Stimulated activated naive CD4-positive, alpha-beta T cell treated with Interleukin-2 at 50 U/mL for 16 hours (primary cell): ENCODE measurements at places on chromosomes 11 and 22.

DNA sequence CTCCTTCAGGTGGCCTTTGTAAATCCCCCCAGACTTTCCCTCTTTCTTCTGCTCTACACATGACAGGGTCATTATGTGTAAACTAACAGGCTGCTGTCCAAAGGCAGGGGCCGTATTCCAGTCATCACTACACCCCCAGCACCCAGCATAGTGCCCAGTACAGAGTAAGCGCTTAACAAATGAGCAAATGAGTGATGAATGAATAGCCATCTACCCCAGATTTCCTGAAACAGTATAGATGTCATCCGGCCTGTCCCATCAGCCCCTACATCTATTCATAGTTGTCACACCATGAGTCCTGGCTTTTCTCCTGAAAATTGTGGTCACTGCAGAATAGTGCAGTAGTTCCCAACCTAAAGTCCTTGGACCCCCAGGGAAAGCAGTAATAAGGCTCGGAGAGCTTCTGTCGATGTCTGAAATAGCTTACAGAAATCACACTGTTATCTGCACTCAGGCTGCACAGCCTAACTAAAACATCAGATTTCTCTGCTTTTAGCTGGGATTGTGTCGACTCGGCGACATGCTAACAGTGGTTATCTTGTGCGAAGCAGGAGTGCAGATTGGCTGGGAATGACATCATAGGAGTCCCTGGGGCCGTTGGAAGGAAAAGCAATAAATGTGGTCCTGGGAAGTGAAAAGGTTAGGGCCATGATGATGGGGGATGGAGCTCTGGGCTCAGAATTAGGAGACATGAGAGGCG, 143.8 kb upstream of the NECTIN1 start:
- DNase-seq, result no peak

- no peak for DNase-seq
Observed at GRCh38 chr11:119626197-119626841, 102.7 kb downstream of the NECTIN1 start.

- DNase-seq, result no peak
Observed at GRCh38 chr11:8063324-8063723, 17.7 kb upstream of the TUB start.

DNA sequence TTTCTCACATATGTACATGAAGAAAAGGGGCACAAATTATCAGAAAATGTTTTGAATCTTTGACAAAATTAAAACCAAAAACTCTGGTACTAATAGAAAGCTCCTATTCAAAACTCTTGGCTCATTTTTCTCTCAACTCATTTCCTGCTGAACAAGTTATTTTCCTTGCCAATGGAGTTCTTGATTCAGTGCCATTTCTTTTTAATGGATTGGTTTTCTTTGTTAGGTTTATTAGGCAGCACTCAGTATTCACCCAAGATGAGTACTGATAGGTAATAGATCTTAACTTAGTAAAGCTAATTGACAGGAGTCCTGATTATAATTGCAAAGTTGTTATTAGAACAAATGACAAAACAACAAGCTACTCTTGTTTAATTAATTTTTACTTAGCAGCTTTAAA, 279.4 kb upstream of the PDGFD start:
- DNase-seq, result no peak

DNA sequence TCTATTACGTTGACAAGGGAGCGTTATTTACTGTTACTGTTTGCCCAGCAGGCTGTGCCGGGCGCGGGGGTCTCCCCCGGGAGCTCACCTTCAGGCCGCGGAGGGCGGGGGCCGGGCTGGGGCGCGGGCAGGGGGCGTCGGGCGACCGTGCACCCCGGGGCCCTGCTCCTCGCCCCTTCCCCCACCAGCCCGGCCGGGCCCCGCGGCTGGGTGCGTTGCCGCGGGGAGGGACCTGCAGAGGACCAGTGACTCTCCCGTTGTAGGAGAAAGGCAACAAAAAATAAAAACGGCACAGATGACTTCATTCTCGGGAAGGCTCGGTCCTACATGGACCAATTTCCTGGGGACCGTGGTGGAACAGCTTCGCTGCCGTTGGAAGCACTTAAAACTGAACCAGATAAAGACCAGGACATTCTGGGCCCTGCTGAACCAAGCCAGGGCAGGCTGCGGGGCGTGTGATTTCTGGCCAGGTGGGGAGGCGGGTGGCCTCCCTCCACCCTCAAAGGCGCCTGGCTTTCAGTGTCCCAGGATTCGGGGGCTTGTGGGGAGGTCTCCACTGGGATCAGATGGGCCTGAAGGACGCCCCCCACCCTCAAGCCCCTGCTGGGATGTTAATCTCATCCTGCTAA, 57.4 kb downstream of the IGLL1 start:
- no peak for DNase-seq

- DNase-seq, result no peak
Observed at GRCh38 chr11:12454782-12455181, 77.4 kb downstream of the PARVA start.

DNA sequence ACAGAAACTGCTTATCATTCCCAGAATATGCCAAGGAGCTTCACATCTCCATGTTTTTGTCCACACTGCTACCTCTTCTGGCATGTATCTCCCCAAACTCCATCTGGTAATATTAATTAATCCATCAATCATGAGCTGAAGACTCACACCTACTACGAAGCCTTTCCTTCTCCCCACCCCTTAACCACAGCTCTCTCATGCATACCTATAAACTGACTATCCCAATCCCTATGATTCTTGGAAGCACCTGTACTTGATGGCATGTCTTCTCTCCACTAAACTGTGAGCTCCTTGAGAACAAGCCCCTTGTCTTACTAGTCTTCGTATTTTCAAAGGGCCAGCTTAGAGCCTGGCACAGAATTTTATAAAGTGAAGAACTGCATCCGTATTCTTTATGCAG, 47.3 kb downstream of the RELT start:
- DNase-seq, result no peak

DNA sequence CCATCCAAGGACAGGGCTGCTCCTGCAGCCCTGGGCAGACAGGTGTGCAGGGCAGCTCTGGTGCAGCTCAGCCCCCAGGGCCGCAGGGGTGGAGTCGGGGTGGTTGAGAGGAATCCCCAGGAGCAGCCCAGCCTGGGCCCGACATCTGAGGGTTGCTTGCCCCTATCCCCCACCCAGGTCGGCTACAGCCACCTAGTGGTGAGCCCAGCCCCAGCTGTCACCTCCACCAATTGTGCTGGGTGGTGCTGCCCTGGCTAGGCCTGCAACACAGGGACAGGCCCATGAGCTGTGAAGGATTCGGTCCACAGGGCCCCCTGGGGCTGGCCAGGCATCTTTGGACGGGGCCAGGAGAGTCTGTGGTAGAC, 29.6 kb downstream of the RTN4R start:
- peak; percentile 28 for DNase-seq

- DNase-seq, result no peak
Observed at GRCh38 chr11:80621871-80622270, 1181.0 kb upstream of the TENM4 start.

- no peak for DNase-seq
Observed at GRCh38 chr22:33880986-33881385, 39.3 kb downstream of the LARGE1 start.

- DNase-seq, result peak; percentile 7
Observed at GRCh38 chr11:20131788-20132666, 28.2 kb downstream of the DBX1 start.

DNA sequence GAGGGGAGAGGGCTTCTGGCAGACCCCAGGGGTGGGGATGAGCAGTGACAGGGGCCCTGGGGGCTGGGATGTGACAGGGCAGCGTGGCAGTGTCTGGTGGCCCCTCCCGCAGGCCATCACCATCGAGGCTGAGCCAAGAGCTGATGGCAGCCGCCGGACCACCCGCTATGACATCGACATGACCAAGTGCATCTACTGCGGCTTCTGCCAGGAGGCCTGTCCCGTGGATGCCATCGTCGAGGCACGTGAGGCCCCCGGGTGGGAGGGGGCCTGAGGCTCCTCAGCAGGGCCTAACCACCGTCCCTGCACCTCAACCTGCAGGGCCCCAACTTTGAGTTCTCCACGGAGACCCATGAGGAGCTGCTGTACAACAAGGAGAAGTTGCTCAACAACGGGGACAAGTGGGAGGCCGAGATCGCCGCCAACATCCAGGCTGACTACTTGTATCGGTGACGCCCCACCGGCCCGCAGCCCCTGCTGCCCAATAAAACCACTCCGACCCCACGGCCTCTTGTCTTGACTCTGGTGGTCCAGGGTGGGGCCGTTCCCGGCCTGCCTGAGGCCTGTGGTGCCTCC, 2.6 kb upstream of the TCIRG1 start:
- DNase-seq, result no peak

GRCh38 chr22:44358709-44359440, 46.1 kb upstream of the SHISAL1 start:
- DNase-seq, result no peak

DNA sequence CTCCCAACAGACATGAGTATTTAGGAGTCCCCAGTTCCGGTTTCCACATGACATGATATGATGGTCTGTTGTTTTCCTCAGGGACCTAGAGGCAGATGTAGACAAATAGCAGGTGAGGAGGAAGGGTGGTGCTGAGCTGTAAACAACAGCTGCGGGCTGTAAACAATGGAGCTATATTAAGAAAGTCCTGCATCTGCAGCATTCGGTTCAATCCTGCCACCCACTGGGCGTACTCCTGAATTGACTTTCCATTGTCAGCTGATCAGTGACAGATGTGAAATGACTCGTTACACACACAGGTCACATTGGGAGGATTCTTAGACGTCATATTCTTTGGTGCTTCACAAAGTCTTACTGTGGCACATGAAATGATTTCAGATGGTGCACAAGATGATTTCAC, 26.8 kb upstream of the RAG1 start:
- peak; percentile 5 for DNase-seq

- DNase-seq, result no peak
Observed at GRCh38 chr22:38756711-38757463, 1.1 kb upstream of the SUN2 start.

DNA sequence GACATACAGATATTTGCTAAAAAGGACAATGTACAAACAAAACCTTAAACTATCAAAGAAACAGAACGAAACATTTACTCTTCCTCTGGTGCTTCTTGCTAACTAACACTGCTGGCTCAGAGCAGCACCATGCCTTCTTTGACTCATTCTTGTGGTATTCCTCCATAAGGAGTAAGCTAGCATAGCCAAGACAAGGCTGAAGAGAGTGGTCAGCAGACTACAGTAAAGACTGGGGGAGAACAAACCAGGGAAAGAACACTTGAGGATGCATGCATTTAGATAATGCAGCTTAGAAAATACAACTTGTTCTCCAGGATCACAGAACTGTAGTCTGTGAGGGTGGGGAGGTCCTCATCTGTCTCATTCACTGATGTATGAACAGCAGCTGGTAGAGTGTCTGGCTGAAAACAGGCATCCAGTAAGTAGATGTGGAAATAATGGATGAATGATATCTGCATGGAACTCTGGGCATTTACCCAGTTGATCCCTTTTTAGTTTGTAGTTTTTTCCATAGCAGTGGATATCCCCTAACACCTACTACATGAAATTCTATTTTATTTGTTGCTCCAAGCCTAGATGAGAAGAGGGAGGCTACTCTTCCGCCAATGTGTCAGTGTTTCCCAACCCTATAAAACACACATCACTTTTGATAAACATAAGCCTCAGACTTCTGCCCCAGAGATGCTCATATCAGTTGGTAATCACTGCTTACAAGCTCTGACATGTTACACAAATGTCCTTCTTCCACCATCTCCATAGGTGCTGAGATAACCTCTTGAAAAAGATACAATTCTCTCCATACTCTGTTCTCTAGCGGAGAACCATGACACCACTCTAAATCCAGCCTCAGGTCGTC, 7.3 kb downstream of the SNX19 start:
- no peak for DNase-seq

- DNase-seq, result peak; percentile 33
Observed at GRCh38 chr11:74024261-74025029, 15.6 kb upstream of the UCP3 start.

DNA sequence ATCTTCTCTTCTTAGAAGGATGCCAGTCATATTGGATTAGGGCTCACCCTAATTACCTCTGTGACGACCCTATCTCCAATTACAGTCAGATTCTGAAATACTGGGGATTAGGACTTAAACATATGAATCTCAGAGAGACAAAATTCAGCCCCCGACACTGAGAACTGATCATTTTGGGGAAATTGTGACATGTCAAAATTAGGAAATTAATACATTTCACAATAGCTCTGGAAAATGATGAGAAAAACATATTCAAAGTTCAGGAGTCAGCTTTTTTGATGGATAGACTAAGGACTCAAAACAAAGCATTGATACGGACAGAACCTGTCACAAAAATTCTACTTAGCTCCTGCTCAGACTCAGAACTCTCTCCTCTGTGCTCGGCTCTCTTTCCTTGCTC, 40.8 kb downstream of the COMMD9 start:
- no peak for DNase-seq

DNA sequence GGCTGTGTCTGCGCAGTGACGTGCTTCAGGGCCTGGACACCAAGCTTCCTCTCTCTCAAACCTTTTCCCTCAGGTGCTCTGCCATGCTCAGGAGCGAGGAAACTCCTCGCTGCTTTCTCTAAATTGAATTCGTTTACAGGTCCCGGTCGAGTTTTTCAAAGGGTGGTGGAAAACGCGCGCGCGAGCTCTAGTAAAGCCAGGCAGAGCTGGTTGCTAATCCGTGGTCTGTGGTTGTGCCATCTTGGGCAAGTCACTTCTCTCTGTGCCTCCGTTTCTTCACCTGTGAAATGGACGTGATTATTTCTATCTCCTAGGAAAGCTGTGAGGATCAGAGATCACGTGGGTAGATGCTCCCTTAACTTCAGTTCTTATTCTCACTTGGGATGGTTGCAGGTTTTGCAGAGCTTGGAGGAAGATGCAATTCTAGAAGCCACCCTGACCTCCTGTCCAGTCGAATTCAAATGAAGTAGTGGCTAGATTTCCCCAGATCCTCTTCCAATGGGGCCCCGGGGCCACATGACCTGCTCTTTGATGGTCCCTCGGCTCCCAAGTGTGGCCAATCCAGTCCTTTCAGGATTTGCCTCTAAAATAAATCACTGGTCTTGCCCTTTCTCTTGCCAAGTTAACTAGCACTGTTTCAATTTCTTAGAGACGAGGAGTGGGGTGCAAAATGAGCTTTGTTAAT, 10.5 kb upstream of the ALX4 start:
- DNase-seq, result no peak

DNA sequence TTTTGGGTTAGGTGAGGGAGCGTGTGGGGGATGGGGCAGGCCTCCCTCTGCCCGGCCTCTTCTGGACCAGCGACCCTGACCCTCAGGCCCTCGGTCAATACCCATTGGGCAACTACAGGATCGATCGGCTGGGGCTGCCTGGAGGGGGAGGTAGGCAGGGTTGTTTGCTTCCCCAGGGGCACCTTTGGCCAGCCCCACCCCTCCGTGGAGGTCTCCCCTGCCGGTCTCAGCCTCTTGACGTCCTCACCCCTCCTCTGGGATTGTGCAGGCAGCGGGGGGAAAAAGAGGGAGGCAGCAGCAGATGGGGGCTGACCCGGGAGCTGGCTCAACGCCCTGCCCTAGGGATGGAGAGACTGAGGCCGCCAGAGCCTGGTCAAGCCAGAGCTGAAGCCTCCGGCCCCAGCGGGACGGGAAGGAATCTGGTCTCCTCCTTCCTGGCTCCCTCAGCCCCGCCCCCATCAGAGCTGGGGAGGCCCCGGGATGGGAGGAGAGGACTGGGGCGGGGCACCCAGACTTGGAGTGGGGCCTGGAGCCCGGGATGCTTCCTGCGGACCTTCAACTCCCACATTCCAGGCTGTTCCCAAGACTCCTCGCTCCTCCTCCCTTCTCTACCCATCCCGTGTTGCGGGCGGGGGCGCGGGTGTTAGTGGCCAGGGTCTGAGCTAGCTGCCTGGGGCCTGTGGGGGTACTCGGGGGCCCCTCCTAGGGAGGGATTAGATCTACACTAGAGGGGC, 14.4 kb upstream of the CDC42EP1 start:
- DNase-seq, result no peak
